ENCODE measurements at places on chromosomes 7 and 10.

- no peak for DNase-seq
These were observed 460.5 kb upstream of the GHITM start for GRCh38 chr10:83678850-83679249.

GRCh38 chr7:66886152-66886551 lies 34.9 kb upstream of the TMEM248 start:
- DNase-seq: no peak

GRCh38 chr7:85290269-85290668 lies 103.4 kb upstream of the SEMA3D start:
- DNase-seq: no peak

DNA sequence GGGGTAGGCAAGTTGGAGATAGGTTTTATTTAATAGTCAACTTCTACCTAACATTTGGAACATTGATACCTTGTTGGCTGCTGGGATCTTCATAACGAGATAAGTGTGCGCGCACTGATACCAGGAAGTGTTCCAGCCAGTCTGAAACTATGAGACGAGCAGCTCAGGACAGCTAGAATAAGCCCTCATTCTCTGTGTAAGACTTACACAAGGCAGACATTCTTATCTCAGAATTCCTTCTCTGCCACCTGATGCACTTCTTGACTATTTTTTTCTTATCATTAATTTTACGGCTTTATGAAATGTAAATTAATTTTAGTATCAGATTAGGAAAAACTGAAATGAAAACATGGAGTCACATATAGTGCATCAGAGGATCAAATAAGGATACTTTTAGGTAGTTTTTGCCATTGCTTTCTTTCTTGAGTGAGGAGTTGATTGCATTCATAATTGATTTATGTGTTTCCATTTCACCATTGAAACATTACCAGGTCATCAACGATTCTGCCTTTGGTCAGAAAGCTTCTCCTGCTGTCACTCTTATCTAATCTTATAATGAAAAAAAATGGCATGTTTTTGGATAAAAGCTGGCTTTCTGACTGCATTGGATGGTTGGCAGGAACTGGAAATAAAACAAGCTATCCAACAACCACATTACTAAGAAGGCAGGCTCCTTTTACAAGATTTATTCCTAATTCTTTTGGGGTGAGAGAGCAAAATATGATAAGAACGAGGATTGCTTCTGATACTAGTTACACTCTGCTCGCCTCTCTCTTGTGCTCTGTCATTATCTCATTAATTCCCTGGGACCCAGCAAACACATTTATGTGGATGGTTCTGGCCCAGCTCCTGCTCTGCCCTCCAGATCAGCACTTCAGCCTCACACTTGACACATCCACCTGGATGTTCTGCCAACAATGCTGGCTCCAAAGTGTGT lies 40.4 kb upstream of the ABCB5 start:
- no peak for DNase-seq

- no peak for DNase-seq
These were observed 233.3 kb upstream of the MDFIC start for GRCh38 chr7:114688443-114689055.

DNA sequence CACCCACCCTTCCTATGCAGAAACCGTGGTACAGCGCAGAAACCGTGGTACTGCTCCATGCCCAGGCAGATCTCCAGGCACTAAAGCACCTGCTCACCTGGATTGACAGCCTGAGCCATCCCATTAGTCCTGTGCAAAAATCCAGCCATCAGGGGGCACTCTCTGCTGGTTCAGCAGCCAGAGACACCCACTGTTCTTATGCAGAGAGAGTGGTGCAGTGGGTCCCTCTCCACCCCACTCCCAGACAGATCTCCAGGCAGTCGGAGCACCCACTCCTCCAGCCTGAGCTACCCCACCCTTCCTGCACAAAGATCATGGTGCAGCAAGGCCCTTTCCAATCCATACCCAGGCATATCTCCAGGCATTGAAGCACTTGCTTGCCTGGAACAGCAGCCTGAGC lies 219.8 kb downstream of the CTNNA3 start:
- DNase-seq: no peak

DNA sequence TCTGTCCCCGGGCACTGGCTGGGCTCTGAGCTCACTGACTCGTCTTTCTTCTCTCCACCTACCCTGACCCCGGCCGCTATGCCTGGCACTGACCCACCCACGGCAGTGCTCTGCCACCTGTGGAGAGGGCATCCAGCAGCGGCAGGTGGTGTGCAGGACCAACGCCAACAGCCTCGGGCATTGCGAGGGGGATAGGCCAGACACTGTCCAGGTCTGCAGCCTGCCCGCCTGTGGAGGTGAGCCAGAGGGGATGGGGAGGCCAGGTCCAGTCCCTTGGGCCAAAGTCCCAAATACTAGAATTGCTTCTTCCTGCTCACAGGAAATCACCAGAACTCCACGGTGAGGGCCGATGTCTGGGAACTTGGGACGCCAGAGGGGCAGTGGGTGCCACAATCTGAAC lies 27.3 kb downstream of the TBATA start:
- DNase-seq: no peak
